Adipose tissue (tissue), 3 donors: ENCODE measurements at places on chromosomes 11 and 22. TPM values are rescaled to one million over a fixed set of nuclear protein-coding genes. Genes with fewer than 3 reads are reported as not detected.

Gene MB
- polyA plus RNA-seq, result 16.2 TPM

Gene OR8D4
- not detected for polyA plus RNA-seq

Gene PNPLA5
- polyA plus RNA-seq, result not detected

Gene ACTN3
- 0.03 TPM for polyA plus RNA-seq

Gene C11orf86
- 0.55 TPM for polyA plus RNA-seq
